Mammary epithelial cell (primary cell): ENCODE measurements at places on chromosomes 12 and 14.

GRCh38 chr12:55428331-55429243 is 2.5 kb downstream of the OR6C76 start:
- DNase-seq, result no peak

DNA sequence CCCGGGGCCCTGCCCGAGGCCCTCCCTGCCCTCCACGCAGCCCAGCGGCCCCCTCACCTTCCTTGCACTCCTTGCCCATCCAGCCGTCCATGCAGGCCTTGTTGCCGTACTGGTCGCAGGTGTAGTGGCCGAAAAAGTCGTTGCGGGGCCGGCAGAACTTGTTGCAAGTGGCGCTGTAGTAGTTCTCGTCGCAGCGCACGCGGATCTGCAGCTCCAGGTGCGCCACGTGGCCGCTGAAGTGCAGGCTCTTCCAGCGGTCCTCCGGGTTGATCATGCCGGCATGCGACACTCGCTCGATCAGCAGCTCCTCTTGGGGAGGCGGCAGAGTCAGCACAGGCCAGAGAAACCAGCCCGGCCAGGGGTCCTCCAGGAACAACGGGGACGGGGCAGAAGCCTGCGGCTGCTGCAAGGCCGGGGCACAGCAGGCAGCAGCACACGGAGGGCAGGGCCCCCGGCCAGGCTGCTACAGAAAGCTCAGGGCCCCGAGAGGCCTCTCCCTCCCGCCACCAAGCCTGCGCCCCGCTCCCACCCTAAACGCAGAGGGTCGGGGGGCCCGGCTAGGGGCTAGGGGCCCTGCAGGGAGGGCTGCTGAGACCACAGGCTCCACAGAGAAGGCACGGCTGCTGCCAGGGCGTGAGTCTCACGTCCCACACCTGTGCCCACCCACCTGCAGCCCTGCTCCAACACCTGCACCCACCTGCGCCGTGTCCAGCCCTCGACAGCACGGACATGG is 12.7 kb downstream of the JAG2 start:
- DNase-seq, result no peak

DNA sequence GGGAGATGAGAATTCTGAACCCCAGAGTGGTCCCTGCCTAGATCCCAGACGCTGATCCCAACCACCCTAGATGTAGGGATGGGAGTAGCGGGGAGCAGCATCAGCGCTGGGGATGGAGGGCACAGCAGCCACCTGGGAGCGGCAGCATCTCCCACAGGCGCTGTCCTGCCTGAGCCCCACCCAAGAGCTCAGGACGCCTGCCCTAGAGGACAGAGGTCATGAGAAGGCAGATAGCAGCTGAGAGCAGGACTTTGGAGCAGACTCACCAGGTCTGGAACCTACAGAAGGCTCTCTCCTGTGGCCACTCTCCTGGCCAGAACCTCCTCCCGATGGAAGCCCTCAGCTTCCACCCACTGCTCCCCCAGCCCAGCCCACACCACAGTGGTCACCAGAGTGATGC is 7.2 kb downstream of the CCDC85C start:
- DNase-seq, result no peak

- DNase-seq, result no peak
Measured at GRCh38 chr14:53042480-53042879, 91.6 kb upstream of the FERMT2 start.

GRCh38 chr12:132173135-132174014 is 29.1 kb downstream of the NOC4L start:
- DNase-seq, result no peak

GRCh38 chr12:76445462-76445861 is 97.2 kb upstream of the BBS10 start:
- DNase-seq, result no peak

- DNase-seq, result no peak
Measured at GRCh38 chr12:121513464-121514183, 67.2 kb downstream of the KDM2B start.

DNA sequence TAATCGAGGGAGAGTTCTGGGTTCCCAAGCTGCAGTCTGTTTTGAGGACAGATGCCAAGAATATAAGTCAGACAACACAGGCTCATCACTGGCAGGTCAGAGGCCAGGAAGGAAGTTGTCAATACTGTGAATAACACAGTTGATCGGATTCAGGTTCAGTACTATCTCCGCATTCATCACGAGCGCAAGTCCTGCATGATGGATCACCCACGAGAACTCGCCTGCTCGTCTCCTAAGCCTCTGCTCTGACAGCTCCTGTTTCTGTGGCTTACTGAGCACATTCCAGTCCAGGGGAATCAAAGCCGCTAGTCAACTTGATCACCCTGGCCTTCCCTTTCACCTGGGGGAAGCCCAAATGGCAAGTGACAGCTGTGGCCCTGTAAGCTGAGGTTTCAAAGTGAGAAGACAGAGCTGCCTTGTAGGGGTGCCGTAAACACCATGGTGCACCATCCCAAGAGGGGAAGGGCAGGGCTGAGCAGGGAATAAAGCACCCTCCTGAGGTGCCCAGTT is 60.1 kb upstream of the DICER1 start:
- no peak for DNase-seq

DNA sequence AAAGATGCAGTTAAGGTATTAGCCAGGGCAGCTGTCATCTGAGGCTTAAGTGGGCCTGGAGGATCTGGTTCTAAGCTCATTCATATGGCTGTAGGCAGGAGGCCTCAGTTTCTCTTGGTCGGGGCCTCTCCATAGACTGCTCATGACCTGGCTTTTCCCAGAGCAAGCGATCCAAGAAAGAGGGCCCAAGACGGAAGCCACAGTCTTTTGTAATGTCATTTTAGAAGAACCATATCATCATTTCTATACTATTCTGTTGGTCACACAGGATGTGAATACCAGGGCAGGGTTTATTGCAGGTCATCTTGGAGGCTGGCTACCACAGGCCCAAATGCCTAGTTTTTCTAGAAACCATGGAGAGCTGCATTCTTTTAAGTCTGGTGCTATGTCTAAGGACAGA is 47.7 kb downstream of the GNG2 start:
- DNase-seq, result no peak

DNA sequence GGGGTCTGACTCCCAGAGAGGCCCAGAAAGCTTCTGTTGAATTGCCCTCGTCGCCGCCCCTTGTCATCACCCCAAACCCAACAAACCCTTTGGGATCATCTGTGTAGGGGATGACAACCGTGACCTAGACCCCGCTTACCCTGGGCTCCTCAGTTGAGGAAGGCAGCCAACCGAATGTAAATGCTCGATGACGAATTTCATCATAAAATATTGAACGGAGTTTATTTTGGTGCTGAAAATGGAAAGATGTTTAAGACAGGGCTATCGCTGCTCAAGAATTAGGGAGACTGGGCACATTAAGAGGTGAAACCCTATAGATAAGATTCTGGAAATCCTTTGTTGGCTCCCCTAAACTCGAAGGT is 512 bp downstream of the ACTR10 start:
- DNase-seq, result no peak

DNA sequence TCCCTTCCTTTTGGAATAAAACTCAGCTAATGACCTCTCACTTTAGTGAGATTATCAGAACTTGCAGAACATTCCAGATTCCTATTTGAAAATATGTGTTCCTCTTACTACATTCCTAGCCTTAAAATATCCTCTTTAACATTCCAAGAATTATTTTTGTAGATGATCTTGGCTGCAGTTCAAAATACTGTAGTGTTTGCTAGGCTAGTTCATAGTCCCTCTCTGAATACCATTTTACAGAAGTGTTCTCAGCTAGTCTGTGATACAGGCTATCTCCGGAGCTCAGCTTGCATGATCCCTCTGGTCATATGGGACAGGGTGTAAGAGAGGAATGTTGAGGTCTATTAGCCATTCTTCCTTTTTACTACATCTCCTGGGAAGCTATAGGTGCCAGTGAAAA is 17.6 kb upstream of the GPR33 start:
- DNase-seq, result no peak

- no peak for DNase-seq
Measured at GRCh38 chr14:24438223-24439097, 4.1 kb downstream of the SDR39U1 start.

GRCh38 chr14:89688507-89689211 is 265.9 kb downstream of the EFCAB11 start:
- DNase-seq, result no peak

DNA sequence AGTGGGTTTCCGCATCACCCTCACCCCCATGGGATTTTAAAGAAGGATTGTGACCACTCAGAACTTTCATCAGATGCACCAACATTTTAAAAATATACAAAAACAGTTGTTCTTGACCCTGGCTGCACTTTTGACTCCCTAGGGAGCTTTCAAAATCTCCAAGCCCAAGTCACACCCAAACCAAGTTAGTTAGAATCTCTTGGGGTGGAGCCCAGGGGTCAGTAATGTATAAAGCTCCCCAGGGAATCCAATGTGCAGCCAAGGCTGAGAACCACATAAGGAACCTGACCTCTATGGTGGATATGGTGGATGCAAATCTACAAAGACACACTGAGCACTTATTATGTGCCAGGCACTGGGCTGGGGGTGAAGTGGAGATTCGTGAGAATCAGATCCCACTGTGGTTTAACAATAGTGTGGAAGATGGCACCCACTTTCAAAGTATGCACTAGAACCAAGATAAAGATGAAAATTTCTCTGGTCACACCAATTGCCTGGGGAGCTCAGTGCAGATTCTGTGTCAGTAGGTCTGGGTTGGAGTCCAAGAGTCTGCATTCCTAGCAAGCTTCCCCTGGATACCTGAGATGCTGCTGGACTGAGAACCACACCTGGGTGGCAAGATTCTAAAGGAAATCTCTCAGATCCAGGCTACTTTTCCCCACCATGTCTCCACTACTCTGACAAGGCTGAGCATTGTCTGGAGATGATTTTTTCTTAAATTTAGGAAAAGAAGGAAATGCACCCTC is 18.9 kb upstream of the CMKLR1 start:
- no peak for DNase-seq
